Thoracic aorta (tissue), 2 donors: ENCODE measurements at places on chromosomes 1 and 21.

DNA sequence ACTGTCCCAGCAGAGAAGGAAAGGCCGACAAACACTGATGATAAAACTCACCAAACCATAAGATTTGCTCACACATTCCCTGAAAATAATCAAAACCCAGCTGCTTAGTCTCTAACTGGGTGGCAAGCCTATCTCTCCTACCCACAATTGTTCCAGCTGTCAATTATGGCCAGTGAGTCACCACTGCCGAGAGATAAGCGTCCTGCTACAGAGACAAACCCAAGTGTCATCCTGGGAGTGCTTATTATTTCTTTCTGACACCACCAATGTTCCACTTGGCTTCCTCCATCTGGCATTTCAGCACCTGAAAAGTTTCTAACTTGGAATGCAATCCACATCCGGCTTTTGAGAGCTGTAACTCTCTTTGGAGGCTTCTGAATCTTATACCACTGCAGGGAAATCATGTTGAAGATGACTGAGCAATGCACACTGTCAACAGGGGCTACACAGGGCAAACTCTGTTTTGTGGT lies 51.5 kb upstream of the VAV3 start:
- DNase-seq, result no peak

DNA sequence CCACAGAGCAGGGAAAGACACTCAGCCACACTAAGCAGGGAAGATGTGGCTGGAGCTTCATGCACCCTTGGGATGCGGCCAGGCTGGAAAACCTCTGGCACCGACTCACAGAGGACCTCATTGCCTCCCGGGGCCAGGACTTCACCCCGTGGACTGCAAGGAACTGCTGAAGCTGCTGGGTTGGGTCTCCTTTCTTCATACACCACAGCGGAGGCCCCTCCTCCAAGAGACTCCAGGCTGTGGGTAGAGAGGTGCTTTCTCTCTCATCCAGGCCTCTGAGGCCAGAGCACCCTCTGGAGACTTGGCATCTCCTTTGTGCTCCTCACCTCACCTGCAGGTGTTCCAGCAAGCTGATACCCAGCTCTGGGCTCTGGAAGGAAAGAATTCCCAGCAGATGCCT lies 76.0 kb upstream of the EDN2 start:
- no peak for DNase-seq

DNA sequence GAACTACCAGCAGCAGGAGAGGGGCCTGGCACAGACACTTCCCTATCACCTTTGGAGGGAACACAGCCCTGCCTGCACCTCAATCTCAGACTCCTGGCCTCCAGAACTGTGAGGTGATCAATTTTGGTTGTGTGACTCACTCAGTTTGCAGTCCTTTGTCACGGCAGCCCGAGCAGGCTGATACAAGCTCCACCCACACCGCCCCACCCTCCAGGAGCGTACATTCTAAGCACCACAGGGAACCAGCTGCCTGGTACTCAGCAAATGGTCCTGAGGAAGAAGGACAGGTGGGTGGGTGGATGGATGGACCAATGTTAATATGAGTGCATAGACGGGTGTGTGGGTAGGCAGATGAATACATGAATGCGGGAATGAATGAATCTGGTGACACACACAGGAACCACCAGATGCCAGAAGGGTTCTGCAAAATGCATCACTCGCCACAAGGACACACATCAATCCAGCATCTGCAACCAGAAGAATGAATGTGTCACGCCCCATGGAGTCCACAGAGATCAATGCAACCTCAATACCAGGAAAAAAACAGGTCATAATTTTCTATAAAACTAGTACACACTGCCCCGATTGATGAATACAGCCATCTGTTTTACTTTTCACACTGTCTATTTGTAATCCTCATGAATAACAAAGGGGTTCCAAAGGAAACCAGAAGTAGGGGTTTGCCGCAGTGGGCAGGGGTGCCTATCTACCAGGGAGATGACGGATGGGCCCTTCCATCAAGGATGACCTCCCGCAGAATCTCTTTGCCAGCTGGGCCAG lies 284.5 kb downstream of the NPHP4 start:
- no peak for DNase-seq

DNA sequence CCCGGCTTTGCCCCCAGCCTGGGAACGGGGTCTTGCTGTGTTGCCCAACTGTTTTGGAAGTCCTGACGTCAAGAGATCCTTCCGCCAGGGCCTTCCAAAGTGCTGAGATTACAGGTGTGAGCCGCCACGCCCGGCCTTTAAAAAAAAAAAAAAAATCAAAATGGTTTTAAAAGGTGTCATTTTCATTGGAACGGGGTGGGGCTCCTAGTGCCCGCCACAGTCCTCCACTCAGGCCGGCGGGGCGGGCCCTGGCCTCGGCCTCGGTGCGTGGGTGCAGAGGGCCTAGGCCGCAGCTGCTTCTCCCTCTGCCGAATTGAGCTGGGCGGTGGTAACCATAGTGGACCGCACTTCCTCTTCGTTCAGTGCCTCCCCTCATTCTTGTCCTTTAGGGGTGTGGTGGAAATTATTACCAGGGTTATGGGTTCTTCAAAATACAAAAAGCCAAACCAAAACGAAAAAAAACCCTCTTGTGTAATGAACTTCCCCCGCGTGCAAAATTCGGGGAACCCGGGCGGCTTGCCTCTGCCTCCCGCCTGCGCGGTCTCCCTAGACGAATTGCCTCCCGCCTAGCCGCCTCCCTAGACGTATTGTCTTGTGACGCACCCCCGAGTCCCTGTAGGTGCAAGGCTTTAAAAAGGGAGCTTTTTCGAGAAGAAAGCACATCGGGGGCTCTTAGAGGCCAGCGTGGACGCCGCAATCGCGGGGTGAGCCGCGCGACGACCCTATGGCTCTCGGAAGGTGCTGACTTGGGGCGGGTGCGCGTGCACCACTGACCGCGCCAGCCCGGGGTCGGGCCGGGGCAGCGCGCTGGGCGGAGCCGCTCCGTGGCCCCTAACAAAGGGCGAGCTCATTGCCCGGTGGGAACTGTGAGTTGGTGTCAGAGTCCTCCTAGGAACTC lies 10.5 kb upstream of the SPEN start:
- DNase-seq, result no peak

- no peak for DNase-seq
Observed at GRCh38 chr1:230986976-230987375, 8.1 kb downstream of the ARV1 start.

- DNase-seq, result no peak
Observed at GRCh38 chr1:19338323-19338762, 26.2 kb downstream of the SLC66A1 start.

- no peak for DNase-seq
Observed at GRCh38 chr1:56295949-56296929, 283.1 kb downstream of the PLPP3 start.

DNA sequence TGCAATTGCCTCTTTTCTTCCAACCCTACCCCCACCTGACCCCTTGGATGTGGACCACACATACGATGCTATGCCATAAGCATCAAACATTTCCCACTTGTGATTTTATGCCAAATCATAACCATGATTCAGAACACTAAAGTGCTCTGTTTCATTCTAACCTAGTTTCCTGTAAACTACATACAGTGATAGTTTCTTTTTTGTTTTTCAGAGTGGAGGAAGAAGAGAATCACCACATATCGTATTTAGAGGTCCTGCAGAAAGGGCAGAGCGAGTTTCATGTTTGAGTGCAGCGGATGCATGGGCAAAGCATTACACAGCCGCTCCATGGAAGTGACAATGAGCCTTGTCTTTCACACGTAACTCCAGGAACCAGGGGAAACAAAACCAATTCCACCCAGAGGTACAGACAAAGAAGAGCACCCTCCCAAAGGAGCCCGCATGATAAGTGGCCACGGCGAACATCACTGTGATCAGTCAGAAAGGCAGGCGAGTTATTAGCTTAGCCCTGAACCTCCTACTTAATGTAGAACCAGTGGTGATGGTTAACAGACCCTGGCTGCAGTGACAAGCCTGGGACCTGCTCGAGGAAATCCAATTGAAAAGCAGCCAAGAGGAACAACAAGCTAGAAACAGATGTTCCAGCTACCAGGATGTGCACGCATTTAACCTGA lies 64.0 kb upstream of the ZNF281 start:
- DNase-seq, result no peak

DNA sequence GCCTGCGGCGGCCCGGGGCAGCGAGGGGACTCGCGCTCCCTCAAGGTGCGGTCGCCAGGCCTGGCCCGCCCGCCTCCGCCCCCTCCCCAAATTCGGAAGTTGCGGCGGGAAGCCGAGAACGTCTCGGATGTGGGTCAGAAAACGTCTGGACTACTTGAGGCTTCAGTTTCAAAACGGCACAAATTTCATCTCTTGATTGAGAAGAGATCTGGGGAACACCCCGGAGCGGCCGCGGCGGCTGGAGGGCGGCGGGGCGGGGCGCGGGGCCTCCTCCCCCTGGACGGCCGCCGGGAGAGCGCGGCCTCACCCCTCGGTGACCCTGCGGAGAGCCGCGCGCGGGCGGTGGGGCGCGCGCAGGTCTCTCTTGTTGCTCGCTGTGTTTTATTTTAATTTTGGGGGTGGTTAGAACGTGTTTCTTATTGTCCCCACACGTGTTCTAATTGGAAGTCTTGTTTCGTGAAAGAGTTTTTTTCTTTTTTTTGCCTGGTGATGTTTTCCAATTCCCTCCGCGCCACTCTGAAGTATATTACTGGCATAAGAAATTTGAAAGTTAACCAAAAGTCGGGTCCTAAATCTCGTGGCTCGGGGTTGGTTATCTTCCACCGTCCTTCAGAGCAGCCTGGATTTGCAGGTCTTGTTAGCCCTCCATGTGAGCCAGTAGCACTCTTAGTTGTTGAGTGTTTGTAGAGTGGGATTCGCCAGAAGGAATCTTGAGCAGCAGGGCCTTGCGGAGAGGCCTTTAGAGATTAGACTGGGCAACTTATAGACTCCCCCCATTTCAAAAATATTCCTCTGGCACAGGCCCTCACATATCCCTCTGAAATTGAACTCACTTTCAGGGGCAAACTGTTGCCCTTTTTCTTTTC lies 749 bp downstream of the PCBP3 start:
- DNase-seq, result no peak

DNA sequence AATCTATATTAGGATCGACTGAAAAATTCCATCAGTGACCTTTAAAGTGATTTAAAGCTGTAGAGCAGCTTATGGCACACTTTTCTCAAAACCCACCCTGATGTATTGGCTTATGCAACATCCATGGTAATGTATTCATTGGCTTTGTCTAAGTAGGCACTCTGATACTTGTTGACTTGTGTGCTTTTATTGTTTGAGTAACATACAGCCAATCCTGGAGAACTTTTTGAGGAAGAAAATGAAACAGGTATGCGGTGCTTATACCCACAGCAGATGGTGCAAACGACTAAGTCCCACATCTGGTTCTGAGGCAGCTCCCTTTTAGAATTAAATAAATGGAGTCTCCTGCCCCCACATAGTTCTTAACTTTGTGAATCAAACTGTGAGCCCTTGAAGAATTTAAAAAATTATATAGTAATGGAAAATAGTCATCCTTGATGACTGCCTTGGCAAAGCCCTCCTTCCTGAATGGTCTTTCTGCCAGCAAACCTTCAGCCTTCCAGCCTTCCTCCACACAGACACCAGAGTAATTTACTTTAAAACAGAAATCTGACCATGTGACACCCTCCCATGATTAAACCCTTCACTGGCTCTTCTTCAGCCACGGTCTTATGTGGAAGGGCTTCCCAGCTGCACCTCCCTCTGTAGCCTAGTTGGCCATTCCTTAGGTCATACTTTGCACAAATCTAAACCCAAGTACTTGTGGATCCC lies 116.0 kb downstream of the BCAR3 start:
- DNase-seq, result no peak

DNA sequence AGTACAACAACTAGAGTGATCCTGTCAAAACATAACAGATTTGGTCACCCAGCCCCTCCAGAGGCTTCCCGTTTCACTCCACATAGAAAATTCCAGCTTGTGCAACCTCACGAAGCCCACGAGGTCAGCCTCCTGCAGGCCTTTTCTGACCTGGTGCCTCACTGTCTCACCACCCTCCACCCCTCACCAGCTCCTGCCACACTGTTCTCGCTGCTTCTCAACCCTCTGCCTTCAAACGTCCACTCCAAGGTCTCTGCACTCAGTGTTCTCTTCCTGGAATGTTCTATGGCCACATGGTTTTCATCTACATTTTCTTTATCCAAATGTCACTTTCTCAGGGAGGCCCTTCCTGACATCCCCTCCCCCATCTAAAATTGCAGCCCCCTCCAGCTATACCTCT lies 178.9 kb downstream of the DHRS3 start:
- DNase-seq, result no peak

GRCh38 chr1:223776826-223777454 lies 64.6 kb downstream of the CAPN2 start:
- no peak for DNase-seq

DNA sequence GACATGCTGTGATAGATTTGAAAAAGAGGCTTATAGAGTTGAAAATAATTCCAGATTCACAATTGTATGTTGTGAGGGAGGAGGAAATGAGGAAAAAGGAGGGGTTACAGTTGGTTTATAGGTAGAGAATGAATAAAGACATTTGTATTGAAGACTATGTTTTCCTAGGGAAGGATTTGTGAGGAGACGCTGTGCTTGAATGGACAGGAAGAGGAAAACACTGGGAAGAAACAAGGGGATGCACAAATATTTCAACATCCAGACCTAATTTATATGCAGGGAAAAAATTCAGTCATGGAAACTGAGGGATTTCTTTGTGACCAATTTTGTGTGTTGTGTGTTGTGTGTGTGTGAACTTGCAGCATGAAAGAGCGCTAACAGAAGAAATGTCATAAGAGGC lies 92.6 kb upstream of the B3GALT2 start:
- no peak for DNase-seq
